NCI-H524 (cell line): ENCODE measurements at places on chromosomes 6 and 20.

DNA sequence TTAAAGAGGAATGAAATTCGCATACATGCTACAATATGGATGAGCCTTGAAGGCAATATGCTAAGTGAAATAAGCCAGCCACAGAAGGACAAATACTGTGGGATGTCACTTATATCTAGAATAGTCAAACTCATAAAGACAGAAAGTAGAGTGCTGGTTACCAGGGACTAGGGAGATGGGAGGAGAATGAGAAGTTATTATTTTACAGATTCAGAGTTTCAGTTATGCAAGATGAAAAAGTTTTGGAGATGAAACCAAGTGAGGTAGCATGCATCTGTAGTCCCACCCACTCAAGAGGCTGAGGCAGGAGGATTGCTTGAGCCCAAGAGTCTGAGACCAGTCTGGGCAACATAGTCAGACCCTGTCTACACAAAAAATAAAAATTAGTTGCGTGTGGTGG lies 82.5 kb upstream of the ARID1B start:
- DNase-seq = no peak

- no peak for DNase-seq
Observed at GRCh38 chr20:63527184-63527583, 6.6 kb downstream of the PPDPF start.

- no peak for DNase-seq
Observed at GRCh38 chr6:98747960-98748359, 86.4 kb upstream of the POU3F2 start.

- no peak for DNase-seq
Observed at GRCh38 chr20:5660346-5660745, 89.9 kb upstream of the SHLD1 start.

DNA sequence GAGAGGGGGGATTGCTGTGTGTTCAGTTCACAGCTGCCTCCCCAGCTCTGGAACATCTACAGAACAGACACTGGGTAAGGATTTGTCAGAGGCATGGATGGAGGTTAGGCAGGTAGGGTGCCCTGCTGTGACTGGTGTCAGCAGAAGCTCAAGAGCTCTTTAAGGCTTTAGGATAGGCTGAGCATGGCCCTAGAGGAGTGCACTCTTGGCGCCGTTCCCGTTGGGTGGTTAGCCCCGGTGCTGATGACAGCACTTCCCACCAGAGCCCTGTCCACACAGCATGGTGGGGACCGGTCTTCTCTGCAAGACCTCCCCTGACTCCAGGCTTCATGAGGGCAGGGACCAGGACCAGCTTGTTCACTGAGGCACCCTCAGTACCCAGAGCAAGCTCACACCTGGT lies 262.0 kb downstream of the BMP7 start:
- DNase-seq = peak; percentile 39

- no peak for DNase-seq
Observed at GRCh38 chr20:5234158-5234557, 82.6 kb downstream of the PROKR2 start.

- peak; percentile 75 for DNase-seq
Observed at GRCh38 chr6:133837801-133838349, 51.0 kb upstream of the TCF21 start.

- DNase-seq = no peak
Observed at GRCh38 chr6:162242915-162243314, 484.7 kb downstream of the PRKN start.

DNA sequence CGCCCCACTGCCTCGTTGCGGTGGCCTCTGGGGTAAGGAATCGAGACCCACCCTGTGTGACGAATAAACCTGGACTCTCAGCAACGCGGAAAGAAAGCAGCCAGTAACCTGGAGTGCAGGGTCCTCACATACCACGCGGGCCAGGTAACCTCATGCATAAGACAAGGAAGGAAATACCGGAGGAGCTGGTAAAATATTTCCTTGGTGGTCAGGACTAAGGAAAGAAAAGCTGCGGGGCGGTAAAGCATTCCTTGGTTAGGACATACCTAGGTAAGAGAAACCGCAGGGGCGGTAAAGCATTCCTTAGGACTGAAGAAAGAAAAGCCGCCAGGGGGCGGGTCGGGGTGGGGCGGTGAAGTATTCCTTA lies 80.7 kb downstream of the SYTL3 start:
- no peak for DNase-seq

- no peak for DNase-seq
Observed at GRCh38 chr6:36820700-36821580, 18.3 kb downstream of the CPNE5 start.

DNA sequence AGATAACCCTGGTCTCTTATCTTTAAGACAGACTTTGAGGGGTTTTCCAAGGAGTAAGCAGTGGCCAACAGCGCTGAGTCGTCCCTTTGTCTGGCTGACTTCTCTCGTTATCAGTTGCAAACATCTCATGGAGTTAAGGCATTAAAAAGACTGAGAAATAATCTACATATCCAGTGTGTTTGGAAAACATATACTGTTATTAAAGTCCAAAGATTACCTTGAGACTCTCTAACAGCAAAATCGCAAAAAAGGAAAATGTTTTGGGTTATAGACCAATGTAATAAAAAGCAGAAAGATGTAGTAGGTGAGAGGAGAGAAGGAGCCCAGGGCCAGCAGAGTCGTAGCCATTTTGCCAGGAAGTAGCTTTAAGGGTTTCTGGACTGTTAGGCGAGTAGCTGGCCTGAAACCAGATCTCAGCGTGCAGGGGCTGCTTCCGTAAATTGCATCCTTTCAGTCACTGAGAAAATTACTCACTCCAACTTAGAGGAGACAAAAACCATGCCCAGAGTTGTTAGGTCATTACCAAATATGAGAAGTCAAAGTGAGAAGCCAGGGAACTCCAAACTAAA lies 24.6 kb downstream of the MYLK4 start:
- no peak for DNase-seq

DNA sequence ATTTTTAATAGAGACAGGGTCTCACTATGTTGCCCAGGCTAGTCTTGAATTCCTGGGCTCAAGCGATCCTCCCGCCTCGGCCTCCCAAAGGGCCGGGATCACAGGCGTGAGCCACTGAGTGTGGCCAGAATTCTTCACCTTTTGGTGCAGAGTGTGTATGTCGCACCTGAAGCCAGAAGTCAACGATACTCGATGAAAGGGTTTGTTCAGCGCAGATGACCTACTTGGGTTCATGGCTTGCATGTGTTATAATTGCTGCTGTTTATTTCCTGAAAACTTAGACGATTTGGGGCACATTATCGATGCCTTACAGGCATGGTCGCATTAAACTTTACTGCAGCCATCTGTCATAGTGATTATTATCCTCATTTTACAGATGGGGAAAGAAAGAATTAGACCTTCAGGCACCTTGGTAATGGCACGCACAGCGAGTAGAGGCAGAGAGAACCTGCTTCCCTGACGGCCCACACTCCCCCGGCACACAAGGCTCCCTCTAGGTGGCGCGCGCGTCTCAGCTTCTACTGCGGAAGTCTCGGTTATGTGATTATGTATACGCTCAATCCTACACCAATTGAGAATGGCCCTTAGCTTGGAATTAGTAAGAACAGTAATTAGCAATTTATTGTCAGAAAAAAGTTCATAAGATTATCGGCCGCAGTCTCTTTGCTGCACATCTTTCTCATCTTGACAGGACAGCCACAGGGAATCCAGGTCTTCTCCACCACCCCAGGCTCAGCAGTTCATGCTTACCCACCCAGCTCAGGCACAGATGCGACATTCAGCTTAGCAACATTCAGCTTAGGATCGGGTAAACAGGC lies 212.8 kb upstream of the PROKR2 start:
- peak; percentile 91 for DNase-seq

GRCh38 chr6:5367510-5367909 lies 106.2 kb downstream of the FARS2 start:
- no peak for DNase-seq

DNA sequence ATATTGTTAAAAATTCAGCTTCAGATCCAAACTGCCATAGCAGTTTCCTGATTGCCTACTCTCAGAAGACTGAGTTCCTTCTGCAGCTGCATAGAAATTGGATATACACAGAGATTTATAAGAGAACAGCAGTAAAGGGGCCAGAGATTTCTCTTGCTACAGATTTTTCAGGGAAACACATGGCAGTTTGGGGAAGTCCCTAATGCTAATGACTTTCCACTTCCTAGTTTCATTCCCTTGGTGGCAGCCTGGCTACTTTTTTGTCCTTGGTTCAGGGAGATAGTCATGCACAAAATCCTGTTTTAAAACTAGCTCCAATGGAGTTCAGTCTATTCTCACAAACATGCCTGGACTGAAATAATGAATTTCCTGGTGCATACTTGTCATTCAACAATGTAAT lies 125.3 kb upstream of the PLCB4 start:
- DNase-seq = no peak

GRCh38 chr6:44475417-44475778 lies 87.9 kb downstream of the CDC5L start:
- no peak for DNase-seq

- DNase-seq = no peak
Observed at GRCh38 chr6:37288247-37288646, 30.3 kb upstream of the TMEM217 start.

DNA sequence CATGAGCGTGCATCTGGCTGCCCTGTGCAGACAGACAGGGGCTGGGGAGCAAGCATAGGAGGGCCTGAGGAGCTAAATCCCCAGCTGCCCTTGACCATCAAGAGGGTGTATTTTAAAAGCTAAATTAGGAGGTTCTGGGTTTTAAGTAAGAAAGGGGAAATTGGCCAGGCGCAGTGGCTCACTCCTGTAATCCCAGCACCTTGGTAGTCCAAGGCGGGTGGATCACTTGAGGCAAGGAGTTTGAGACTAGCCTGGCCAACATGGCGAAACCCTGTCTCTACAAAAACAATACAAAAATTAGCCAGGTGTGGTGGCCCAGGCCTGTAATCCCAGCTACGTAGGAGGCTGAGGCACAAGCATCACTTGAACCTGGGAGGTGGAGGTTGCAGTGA lies 27.8 kb downstream of the SERPINB6 start:
- no peak for DNase-seq

- DNase-seq = no peak
Observed at GRCh38 chr20:43337036-43337435, 120.7 kb upstream of the SRSF6 start.

DNA sequence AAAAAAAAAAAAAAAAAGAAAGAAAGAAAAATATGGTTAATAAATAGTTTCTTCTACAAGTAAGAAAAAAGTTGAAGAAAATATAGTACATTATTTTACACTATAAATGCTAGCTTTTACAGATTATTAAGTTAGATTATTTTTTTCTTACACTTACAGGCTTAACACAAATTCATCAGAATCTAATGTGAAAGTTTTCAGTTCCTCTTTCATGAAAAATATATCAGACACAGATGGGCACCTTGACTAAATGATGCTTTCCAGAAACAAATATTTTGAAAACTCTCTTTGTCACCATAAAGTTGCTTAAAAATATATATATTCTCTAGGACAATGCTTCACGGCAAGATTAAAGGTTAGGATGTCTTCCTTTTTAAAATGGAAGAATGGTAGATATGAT lies 321.8 kb upstream of the HSF2 start:
- DNase-seq = no peak

- DNase-seq = no peak
Observed at GRCh38 chr6:142523515-142524375, 221.9 kb downstream of the ADGRG6 start.

DNA sequence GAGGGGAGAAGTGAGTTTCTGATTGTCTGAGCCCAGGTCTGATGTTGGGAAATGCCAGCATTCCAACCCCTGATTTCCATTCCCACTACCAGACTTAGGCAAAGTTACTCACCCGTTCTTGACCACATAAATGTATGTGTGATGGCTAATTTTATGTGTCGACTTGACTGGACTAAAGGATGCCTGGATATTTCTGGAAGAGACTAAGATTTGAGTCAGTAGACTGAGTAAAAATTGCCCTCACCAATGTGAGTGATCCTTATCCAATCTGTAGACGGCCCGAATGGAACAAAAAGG lies 95.8 kb upstream of the TAB2 start:
- no peak for DNase-seq

DNA sequence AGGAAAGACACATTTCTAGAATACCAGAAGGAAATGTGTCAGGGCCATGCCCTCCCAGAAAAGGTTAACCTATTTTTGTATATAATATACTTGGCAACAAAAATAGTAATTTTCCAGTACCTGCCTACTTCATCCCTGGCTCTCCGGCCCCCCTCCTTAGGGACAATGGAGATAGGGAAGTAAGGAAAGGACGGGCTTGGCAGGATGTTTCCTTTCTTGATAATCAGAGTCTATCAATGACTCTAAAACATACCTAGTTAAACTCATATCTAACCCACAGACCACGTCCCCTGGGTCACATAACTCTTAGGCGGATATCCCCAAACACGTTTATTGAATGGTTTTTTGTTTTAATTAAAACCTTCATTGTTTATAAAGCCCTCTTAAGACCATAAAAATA lies 11.8 kb downstream of the UQCC2 start:
- no peak for DNase-seq

DNA sequence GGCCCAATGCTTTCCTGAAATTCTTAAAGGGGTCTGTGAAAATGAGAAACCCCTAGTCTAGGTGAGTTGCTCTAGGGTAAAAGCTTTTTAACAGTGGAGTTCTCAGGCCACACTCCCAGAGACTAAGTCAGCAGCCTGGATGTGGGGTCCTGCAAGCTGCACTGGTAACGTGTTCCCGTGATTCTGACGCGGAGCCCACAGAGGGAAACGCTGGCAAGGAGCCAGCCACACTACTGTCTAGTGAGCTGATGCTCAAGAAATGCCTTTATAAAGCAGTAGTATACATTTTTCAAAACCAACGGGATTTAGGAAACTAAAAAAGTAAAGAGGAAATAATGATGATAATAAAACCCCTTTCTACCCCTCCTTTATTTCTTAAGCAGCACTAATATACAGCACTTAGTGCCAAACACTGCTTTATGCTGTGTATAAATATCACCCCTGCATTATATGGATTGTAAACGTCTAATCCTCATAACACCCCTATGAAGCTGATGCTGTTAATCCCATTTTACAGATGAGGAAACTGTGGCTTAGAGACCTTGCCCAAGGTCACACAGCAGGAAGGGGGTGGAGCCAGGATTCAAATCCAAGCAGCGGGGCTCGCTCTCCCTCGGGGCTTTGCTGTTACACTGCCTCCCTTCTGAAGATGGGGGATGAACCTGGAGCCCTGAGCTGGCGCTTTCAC lies 25.0 kb downstream of the KCNK15 start:
- no peak for DNase-seq

DNA sequence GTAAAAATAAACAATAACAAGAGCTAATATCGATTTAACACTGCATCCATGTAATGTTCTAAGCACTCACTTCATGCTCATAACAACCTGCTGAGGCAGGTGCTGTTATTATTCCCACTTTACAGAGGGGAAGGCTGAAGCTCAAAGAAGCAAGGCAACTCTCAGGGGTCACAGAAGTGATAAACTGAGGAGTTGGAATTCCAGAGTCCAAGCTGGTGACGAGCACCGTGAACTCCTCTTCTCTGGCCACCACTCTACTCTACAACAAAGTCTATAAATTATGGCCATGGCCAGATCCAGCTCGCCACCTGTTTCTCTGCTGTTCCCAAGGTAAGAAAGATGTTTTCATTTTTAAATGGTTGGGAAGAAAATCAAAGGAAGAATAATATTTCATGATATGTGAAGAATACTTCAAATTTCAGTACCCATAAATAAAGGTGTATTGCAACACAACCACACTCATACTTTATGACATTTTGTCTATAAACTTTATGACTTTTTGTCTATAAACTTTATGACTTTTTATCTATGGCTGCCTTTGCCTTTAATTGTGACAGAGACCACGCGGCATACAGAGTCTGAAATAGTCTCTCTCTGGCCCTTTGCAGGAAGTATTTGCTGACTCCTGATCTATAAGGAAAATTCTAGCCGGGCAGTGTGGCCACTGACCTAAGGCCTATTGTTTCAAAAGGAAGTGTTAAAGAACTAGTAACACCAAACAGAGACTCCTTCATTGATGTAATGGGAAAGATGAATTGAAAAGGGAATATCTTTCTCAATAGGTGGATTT lies 113.2 kb upstream of the KCNG1 start:
- DNase-seq = no peak

GRCh38 chr20:58702859-58703648 lies 10.5 kb downstream of the NPEPL1 start:
- DNase-seq = no peak
